Activated CD4-positive, CD25-positive, alpha-beta regulatory T cell treated with anti-CD3 and anti-CD28 coated beads, Interleukin-2, amount 50 U/mL, for 72 hours (primary cell): ENCODE measurements at places on chromosomes 16 and 17.

DNA sequence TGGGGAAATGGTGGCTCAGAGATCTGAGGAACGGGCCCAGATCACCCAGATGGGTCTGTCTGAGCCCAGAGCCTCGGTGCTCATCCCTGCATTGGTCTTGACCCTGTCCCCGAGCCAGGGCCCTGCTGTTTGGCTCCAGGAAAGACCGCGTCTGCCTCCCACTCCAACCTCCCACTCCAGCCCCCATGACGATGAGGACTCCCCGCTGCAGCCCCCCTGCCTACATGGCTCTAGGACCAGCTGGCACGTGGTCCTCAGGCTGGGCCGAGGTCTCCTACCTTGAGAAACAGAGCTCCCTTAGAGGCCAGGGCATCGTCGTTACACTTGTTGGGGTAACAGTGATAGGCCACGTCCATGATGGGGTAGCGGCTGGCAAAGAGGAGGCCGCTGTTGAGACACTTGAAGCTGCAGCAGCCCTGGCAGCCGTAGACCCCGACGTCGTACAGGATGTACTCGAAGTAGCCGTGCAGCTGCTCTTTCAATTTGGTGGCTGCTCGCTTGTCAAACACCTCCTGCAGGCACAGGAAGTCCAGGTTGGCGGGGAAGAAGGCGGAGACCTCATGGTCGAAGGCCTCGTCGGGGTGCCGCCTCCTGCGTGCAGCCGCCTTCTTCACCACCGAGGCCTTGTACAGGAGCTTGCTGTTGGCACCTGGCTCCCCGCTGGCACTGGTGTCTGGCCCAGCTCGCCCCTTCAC is 59.9 kb downstream of the PRMT7 start:
- DNase-seq = peak; percentile 48

- DNase-seq = no peak
Observed at GRCh38 chr17:78315355-78316114, 44.3 kb downstream of the SOCS3 start.

DNA sequence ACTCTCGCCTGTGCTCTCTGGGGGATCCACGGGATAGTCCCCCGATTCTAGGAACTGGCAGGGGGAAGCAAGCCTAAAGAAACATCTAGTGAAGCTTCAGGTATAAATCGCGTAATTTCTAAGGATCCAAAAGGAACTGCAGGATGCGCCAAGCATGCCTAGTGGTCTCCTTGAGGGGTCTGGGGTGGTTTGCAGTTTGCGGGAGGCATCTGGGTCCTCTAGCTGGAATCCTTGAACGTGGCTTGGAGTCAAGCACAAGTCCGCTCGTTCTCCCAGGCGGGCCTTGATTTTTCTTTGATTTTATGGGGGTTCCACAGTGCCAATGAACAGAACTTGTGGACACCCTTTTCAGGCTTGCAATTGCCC is 1000.5 kb downstream of the KCNJ18 start:
- DNase-seq = no peak

DNA sequence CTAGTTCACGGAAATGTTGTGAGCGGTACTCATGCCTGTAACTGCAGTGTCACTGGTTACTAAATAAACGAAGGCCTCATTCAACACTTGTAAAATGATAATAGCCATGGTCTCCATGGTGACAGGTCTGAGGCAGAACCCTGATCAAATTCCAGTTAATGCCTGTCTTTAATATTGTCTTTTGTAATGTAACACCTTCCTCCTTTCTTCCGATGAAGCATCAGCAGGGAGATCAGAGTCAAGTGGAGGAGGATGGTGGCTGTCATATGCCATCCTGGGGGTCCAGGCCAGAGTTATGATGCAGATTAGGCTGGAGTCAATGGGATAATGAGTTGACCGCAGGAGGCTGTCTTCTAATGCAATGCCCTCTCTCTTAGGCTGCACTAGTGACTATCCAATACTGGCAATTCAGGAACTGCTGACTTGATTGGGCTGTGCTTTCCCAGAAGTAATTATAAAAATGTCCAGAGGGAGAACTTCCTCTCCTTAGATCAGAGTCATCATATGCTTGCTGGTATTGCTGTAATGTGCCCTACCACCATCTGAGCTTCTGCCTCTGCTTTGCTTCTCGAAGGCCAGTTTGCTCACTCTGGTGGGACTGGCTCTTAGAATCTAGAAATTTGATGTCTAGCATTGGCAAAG is 419.1 kb downstream of the CA10 start:
- DNase-seq = no peak

GRCh38 chr17:19354748-19355147 is 7.8 kb downstream of the B9D1 start:
- DNase-seq = no peak

- DNase-seq = no peak
Observed at GRCh38 chr16:55746081-55746480, 86.8 kb downstream of the CES1 start.

- no peak for DNase-seq
Observed at GRCh38 chr17:50169121-50169764, 3.4 kb downstream of the SGCA start.

GRCh38 chr16:57256601-57257395 is 11.7 kb downstream of the ARL2BP start:
- peak; percentile 26 for DNase-seq

- no peak for DNase-seq
Observed at GRCh38 chr16:82562183-82562683, 64.5 kb upstream of the CDH13 start.

- DNase-seq = no peak
Observed at GRCh38 chr17:63082273-63082861, 116.3 kb downstream of the TANC2 start.

- DNase-seq = no peak
Observed at GRCh38 chr16:67336648-67337047, 10.0 kb downstream of the LRRC36 start.

DNA sequence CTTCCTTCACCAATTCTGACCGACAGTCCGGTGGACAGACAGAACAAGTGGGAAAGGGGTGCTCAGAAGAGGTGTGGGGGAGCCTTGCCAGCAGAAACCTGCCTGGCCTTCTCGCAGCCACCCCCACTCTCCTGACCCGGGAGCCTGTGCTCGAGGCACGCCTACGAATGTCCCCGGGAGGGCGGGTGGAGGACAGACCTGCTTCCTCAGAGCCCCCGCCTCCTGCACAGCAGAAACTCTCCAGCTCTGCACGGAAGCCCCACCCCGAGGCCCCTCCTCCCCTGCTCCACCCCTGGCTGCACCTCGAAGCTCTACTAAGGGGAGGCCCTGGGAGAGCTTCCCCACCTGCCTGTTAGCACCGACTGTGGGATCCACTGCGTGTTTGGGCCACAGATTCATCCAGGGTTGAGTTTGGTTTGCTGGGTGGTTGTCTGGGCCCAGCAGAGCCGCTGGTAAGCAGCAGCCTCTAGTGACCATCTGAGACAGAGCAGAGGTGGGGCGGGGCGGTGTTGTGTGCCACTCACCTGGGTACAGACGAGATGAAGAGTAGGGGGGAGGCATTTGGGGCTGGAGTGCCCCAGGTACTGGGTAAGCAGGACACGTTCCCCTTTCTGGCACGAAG is 6.2 kb downstream of the TAF1C start:
- no peak for DNase-seq

- DNase-seq = peak; percentile 46
Observed at GRCh38 chr17:80441133-80441578, 26.2 kb downstream of the ENDOV start.

- DNase-seq = no peak
Observed at GRCh38 chr17:17494499-17494869, 1.7 kb downstream of the RASD1 start.

DNA sequence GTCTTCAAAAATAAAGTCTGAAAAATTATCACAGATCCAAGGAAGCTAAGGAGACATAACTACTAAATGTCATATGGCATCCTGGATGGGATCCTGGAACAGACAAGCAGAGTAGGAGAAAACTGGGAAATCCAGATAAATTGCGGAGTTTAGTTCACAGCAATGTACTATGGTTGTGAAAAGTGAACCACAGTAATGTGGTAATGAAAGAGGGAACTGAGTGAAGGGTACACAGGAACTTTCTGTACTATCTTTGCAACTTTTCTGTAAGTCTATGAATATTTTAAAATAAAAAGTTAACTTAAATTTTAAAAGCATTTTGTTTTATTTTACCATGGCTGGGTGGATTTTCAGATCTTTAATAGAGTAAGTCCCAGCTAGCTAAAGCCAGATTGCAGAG is 16.3 kb downstream of the SLFN12L start:
- no peak for DNase-seq

DNA sequence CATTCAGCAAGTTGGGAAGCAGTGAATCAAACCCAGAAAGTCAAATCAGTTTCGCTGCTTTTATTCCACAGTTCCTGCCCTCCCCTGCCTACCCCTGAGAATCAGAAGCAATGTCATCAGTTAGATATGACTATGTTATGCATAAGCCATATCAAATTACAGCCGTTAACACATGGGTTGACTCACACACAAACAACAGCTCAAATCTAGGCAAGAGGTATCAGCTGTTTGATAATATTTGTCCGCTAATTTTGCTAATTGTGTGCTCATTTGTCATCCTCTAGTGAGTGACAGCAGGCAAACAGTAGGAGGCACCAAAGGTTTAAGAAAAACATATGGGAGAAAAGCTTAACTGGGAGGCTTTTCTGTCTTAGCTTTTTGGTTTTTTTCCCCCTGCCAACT is 327.4 kb upstream of the CCL2 start:
- DNase-seq = no peak

- no peak for DNase-seq
Observed at GRCh38 chr16:58046936-58047335, 21.4 kb downstream of the MMP15 start.

DNA sequence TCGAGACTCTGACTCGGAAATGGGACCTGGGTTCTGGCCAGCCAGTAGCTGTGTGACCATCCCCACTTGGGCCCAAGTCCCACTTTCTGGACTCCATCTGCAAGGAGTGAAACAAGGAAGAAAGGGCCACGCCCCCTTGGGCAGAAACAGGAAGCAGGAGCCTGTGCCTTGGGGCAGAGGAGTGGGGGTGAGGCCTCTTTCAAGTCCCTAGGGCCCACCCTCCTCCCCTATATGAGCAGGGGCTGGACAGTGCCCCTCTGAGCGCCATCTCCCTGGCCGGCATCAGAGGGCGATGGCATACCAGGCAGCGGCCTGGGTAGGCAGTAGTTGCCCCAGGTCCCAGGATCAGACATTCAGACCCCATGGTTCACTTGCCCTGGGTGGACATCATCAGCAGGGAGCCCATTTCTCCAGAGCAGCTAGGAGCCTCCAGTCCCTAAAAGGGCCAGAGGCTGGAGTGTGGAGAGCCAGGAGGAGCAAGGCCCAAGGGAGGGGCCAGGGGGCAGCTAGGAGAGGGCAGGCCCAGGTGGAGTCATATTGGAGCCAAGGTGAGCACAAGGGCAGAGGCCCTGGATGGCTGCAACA is 7.1 kb downstream of the BCAR1 start:
- no peak for DNase-seq

DNA sequence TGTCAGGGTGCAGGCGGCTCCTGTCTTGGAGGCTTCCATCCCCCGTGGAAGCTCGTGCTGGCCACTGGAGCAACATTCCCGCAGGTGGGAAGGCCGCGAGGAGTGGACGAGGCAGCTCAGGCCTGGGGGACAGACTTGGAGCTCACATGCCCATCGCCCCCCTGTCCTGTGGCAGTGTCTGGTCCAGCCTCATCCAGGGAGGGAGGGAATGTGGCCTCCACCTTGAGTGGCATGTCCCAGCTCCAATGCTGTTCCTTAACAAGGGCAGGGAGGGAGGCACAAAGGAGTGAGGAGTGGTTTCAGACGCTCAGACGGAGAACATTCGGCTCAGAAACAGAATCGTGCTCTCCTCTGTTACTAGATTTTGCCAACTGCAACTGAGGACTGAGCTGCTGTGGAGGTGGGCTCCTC is 159.4 kb upstream of the CHMP6 start:
- no peak for DNase-seq

DNA sequence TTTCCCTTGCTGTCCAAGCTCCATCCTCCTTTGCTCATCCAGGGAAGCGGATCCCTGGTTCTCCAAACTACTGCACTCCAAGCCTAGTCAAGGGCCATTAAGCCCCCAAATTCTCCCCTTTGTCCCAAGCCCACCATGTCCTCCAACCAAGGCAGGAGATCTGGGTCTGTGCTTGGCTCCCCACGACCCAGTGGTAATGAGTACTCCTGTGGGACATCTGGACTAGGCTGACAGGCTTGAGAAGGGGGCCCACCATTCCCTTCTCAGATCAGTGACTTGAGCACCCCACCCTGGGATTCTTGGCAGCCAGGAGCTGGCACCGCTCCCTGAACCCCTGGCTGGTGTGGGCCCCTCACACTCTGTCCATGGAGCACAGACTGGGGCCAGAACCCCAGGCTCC is 17.1 kb downstream of the OSBPL7 start:
- no peak for DNase-seq

- DNase-seq = no peak
Observed at GRCh38 chr16:64305663-64306062, 816.2 kb downstream of the CDH11 start.

GRCh38 chr16:20681821-20682760 is 15.4 kb downstream of the ACSM1 start:
- no peak for DNase-seq

DNA sequence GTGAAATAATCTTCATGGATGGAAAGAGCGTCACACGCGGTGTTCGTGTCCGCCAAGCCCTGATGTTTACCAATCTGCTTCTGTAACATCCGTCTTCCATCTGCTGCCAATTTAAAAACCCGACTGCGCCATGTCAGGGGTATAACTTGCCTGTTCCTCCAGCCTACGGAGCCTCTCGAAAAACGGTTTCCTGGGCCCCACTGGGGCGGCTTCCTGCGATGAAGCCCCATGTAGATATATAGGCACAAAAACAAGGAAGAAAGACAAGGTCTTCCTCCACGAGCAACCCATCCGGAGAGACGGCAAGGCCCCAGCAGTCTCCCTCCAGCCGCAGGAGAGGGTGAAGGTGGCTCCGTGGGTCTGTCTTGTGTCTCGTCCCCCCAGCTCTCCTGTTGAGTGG is at the start of gene PTX4:
PTX4 (minus strand) TSS at position 326 of the 400 bp plus-strand sequence; CDS start at position 291, 35 bp downstream.
- no peak for DNase-seq

GRCh38 chr16:84137287-84137686 is 7.7 kb downstream of the HSDL1 start:
- no peak for DNase-seq

DNA sequence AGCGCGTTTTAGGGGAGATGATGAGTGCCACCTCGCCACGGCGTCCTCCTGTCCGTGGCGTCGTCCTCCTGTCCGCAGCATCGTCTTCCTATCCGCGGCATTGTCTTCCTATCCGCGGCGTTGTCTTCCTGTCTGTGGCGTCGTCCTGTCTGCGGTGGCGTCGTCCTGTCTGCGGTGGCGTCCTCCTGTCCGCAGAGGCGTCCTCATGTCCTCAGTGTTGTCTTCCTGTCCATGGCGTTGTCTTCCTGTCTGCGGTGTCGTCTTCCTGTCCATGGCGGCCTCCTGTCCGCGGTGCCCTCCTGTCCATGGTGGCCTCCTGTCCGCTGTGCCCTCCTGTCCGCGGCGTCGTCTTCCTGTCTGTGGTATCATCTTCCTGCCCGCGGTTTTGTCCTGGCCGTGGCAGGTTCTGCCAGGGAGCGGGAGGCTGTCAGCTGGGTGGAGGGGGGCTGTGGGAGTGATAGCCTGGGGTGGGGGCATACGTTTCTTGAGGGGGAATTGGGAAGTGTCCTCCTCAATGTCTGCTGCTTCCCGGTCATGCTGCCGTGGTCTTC is 30.9 kb downstream of the TBCD start:
- no peak for DNase-seq

- no peak for DNase-seq
Observed at GRCh38 chr17:6577686-6578263, 21.4 kb upstream of the PITPNM3 start.
